ENCODE measurements at places on chromosomes 2 and 18.

DNA sequence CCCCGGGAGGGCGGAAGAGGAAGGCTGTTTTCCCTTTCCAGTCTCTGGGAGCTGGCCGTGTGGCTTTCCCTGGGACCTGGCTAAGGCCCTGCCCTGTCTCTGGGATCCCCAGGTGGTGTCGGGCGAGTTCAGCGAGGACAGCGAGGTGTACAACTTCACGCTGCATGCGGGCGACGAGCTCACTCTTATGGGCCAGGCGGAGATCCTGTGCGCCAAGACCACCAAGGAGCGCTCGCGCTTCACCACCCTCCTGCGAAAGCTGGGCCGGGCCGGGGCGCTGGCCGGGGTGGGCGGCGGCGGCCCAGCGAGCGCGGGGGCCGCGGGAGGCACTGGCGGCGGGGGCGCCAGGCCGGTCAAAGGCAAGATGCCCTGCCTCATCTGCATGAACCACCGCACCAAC is 11.2 kb downstream of the GAREM2 start:
- DNase-seq, result no peak

DNA sequence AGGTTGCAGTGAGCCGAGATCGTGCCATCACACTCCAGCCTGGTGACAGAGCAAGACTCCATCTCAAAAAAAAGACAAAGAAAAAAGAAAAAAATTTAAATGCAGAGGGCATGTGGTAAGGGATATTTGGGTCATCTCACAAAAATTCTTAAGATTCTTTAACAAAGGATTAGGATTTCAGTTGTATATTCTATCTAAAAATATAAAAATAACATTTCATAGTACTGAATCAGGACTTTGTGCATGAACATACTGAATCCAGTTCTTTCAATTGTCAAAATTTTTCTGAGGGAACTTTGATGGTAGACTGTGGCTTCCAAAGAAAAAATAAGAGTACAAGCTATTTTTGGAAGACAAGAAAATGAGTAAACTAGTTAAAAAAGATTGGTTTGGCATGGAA is 6.5 kb upstream of the PPP3R1 start:
- DNase-seq, result no peak

DNA sequence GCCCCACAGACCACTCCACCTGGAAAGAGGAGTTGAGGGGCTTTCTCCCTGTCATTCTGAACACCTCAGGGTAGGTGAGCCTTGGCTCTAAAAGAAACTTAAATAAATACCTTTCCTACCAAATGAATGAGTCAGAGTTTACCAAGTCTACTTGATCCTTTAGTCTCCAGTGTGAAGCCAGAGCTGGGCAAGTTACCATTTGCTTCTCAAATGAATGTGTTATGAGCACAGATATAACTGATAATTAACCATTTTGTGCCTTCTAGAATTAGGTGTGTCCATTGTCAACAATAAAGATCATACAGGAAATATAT is 347.7 kb downstream of the KIAA1328 start:
- no peak for DNase-seq

- no peak for DNase-seq
Observed at GRCh38 chr2:41966431-41966893, 81.4 kb upstream of the PKDCC start.

GRCh38 chr18:33821503-33821902 is 243.5 kb downstream of the ASXL3 start:
- no peak for DNase-seq

GRCh38 chr18:11767935-11768334 is 78.9 kb downstream of the GNAL start:
- DNase-seq, result no peak

Data from B cell (primary cell).